HFFc6 (cell line): ENCODE measurements at places on chromosomes 6 and 20. TPM values are rescaled to one million over a fixed set of nuclear protein-coding genes. Genes with fewer than 3 reads are reported as not detected.

DNA sequence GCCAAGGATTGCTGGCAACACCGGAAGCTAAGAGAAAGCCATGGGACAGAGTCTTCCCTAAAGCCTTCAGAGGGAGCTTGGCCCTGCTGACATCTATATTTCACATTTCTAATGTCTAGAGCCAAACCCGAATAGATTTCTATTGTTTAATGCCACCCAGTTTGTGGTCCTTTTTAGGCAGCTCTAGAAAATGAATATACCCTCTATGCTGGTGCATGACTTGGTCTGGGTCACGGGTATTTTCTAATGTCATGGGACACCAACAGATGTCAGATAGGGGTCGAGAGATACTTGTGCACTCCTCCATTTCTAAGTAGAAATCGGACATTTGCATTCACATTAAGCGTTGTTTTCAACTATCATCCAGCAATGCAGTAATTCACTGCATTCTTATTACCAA lies 37.0 kb upstream of the SOX4 start:
- no peaks in the 10 kb centered on the region for H3K27me3 ChIP-seq
- no peak for DNase-seq
- H3K27ac ChIP-seq = no peak overlapping the region
- H3K36me3 ChIP-seq = no peaks in the 10 kb centered on the region
- no peaks in the 10 kb centered on the region for H3K4me1 ChIP-seq

DNA sequence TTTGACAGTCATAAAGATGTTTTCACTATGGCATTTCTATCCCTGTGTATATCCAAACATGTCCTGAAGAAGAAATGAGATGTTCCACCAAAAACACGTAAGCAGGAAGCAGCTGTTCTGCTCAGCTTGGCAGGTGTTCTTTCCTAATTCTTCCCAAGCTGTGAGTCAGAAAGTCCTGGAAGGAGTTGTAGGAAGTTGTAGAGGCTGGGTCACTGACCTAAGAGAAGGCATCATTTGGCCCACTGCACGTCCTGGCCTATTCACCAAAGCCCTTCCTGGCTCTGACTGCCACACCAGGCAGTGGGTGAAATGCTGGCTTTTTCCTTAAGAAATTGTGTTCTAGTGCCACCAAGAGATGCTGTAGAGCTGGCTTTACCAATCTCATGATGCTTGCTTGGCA lies 40.3 kb downstream of the STX11 start:
- H3K36me3 ChIP-seq = no peaks in the 10 kb centered on the region
- DNase-seq = no peak
- H3K4me1 ChIP-seq = peaks cover 5% of the 10 kb centered on the region; the same call in 1 of the 2 replicates
- no peak overlapping the region for H3K4me3 ChIP-seq
- no peak overlapping the region for H3K27ac ChIP-seq

GRCh38 chr6:13711324-13711732 lies 307 bp downstream of the RANBP9 start:
- H3K36me3 ChIP-seq = peaks cover 3% of the 10 kb centered on the region; the same call in 1 of the 2 replicates
- no peak overlapping the region for H3K27ac ChIP-seq
- H3K27me3 ChIP-seq = no peaks in the 10 kb centered on the region; the same call in 1 of the 2 replicates
- no peak overlapping the region for H3K4me3 ChIP-seq

DNA sequence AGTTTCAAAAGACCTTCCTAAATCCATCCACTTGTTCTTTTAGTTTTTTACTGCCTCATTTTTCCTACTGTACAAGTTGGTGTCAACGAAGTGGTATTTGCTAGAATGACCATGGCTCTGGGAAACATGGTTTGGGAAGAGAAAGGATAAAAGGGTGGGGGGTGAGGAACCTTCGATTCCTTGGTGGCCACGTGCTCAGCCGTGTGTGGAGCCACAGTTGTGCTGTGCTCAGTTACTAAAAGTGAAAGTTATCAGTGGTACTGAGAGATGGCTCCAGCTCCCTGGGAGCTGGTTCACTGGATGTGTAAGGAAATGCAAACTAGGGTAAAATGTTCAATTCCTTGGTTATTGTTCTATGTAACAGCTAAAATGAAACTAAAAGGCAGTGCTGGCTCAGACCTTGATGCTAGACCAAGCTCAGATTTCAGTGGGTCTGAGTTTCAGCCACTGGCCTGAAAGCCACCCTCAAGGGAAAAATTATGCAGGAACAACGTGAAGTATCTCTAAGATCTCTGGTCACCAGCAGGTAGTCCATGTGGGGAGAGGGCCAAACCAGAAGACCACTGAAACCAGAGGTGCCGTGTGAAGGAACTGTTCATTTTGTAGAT lies 7.4 kb upstream of the SLC22A2 start:
- H3K4me1 ChIP-seq = no peaks in the 10 kb centered on the region
- DNase-seq = no peak
- H3K4me3 ChIP-seq = peak overlapping the region; percentile 14; the same call in 1 of the 2 replicates

DNA sequence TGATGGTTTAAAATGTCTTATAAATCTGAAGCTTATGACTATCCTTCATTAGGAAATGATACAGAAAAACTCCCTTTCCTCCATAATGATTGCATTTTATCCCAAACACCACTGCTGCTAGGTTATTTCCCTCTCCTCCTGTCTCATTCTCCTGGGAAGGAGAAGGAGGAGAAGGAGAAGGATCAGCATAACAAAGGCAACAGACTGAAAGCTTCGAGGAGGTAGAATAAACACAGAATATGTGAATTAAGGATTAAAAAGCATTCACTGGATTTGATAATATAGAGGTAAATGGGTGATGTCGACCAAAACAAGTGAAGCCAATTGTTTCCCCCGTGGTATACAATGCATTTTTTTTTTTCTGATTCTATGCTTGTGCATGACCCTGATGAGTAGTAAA lies 82.0 kb downstream of the WASF1 start:
- DNase-seq = no peak
- H3K27me3 ChIP-seq = no peaks in the 10 kb centered on the region
- H3K27ac ChIP-seq = peak overlapping the region; percentile 32

GRCh38 chr6:35534407-35535170 lies 21.9 kb upstream of the TULP1 start:
- H3K27me3 ChIP-seq = peaks cover 26% of the 10 kb centered on the region
- no peak overlapping the region for H3K27ac ChIP-seq
- H3K4me3 ChIP-seq = no peak overlapping the region
- H3K36me3 ChIP-seq = no peaks in the 10 kb centered on the region

GRCh38 chr6:133701633-133702331 lies 187.1 kb upstream of the TCF21 start:
- no peaks in the 10 kb centered on the region for H3K27me3 ChIP-seq
- no peak overlapping the region for H3K27ac ChIP-seq
- H3K36me3 ChIP-seq = peaks cover 20% of the 10 kb centered on the region
- DNase-seq = no peak
- H3K4me1 ChIP-seq = peaks cover 62% of the 10 kb centered on the region

- DNase-seq = no peak
- H3K4me3 ChIP-seq = no peak overlapping the region
Observed at GRCh38 chr6:79423216-79423615, 114.0 kb downstream of the LCA5 start.

DNA sequence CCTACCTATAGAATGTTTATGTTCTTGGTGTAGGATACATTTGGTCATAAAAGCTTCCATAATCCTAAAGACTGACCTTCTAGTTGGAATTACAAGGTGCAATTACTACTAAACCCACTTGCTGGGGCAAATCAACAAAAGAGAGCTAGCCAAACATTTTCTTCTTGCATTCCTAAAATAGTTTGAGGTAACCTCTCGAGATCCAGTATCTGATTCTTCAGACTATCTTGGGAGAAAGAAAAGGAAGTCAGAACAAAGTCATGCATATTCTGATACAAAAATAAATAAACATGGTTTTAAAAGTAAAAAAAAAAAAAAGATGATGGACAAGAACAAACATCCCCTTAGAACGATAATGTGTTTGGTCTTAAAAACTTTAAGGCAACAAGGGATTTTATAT lies 294.2 kb upstream of the RSPO3 start:
- H3K27me3 ChIP-seq = no peaks in the 10 kb centered on the region
- no peak overlapping the region for H3K27ac ChIP-seq

DNA sequence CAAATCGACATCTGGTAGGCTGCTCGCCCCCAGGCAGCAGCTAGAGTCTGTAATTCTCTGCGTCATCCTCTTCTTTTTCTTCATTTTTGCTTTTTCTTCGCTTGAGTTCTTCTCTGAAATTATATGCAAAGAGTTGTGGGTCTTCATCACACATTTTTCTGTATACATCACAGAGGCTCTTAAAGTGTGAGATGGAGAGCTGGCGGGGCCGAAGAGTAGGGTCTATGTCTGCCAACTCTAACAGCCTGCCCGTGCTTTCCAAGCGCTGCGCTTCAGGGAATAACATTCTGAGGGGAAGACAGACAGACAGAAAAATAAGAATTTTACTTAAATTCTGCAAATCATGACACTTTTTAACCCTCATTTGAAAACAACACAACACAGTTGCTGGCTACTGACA lies 6.0 kb upstream of the CLDN20 start:
- H3K4me3 ChIP-seq = no peak overlapping the region
- peaks cover 4% of the 10 kb centered on the region; the same call in 1 of the 2 replicates for H3K27me3 ChIP-seq
- peaks cover 44% of the 10 kb centered on the region for H3K4me1 ChIP-seq
- no peak overlapping the region for H3K27ac ChIP-seq
- DNase-seq = no peak

DNA sequence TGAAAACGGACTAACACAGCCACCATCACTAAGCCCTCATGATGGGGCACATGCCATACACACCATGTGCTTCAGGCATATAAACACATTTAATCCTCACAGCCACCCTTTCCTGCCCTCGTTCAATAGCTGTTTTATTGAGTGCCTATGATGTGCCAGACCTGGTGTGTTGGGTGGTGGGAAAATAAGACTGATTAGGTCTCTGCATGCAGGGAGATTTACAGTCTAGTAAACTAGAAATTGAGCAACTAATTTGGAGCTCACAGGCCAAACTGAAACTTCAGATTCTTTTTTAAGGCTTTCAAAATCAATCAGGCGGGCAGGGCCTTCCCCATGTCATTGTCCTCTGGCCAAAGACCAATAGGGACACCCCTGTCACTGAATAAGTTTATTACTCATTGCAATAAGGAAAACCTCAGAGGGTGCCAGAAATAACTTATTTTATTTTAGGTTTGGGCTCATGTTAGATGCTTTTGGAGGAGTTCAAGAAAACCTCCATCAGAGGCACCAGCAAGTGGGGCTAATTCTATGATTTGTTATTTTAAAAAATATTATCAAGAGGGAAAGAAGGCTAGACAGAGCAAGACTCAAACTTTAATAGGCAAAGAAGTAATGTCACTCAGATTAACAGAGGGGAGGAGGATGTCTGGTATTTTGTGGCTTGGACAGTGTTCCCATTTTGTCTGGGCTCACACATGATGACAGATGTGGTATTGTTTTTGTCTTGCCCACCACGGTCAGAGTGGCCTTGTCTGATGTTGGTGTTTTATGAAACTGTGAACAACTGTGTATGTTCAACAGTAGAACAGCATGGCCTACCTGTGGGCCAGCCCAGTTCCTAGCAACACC lies 12.0 kb downstream of the ZFP64 start:
- no peak overlapping the region for H3K27ac ChIP-seq
- peaks cover 7% of the 10 kb centered on the region for H3K36me3 ChIP-seq
- no peak overlapping the region for H3K4me3 ChIP-seq
- DNase-seq = no peak
- H3K4me1 ChIP-seq = no peaks in the 10 kb centered on the region

DNA sequence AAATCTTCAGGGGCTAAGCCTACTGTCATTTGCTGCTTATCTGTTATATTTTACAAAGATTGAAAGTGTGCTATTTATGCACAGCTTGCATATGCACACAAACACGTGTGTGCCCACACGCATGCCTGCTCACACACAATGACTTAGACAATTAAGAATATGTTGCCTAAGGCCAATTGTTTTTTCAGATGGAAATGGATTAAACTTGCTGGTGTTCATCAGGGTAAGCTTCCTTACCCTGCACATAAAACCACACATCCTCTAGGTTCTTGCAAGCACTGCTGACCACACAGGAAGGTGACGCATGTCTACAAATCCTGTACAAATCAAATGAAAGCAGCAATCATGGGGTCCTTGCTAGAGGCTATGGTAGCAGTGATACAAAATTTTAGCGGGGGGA lies 58.4 kb downstream of the GJA10 start:
- DNase-seq = peak; percentile 85
- H3K4me3 ChIP-seq = no peak overlapping the region
- peak overlapping the region; percentile 51; the same call in 1 of the 2 replicates for H3K27ac ChIP-seq
- H3K36me3 ChIP-seq = no peaks in the 10 kb centered on the region
- H3K4me1 ChIP-seq = peaks cover 40% of the 10 kb centered on the region
- peaks cover 6% of the 10 kb centered on the region for H3K27me3 ChIP-seq

Gene PDE10A
- total RNA-seq = 0.17 to 1.2 TPM (median 0.29 TPM) in 3 replicates

Gene GRIK2
- total RNA-seq = 25.0 to 32.0 TPM (median 30.3 TPM) in 3 replicates

Gene SRMS
- total RNA-seq = not detected in 3 replicates

Gene BCAS1
- total RNA-seq = not detected in 3 replicates

Gene DDO
- total RNA-seq = 0.94 to 1.2 TPM (median 1.0 TPM) in 3 replicates

Gene COL10A1
- total RNA-seq = 0.91 to 2.2 TPM (median 1.7 TPM) in 3 replicates

Gene BNIP5
- total RNA-seq = not detected in 3 replicates

Gene TBC1D7
- total RNA-seq = 13.9 to 14.7 TPM (median 14.6 TPM) in 3 replicates

Gene TP53TG5
- not detected in 3 replicates for total RNA-seq

Gene DEFB112
- total RNA-seq = not detected in 3 replicates

Gene RIMS4
- total RNA-seq = not detected in 3 replicates

Gene HEY2
- not detected in 2 replicates for total RNA-seq
